ENCODE measurements at places on chromosomes 1 and 21.
A peak's percentile ranks its signal among the peaks of the same experiment; 100 is the strongest.

DNA sequence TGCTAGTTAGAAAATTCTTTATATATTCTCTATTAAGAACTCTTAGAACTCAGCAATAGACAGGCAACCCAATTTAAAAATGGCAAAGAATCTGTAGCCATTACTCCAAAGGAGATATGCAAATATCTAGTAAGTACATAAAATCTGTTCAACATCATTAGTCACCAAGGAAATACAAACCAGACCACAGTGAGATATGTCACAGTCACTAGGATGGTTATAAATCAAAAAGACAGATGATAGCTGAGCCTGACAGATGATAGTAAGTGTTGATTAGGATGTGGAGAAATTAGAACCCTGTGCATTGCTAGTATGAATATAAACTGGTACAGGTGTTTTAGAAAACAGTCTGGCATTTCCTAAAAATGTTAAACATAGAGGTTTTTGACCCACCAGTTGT is 26.6 kb downstream of the SRSF11 start:
- no peaks in the 10 kb centered on the region for H3K27me3 ChIP-seq
- DNase-seq, result no peak
- H3K4me3 ChIP-seq, result no peak overlapping the region
- H3K4me1 ChIP-seq, result peaks cover 22% of the 10 kb centered on the region
- H3K27ac ChIP-seq, result peak overlapping the region; percentile 28

DNA sequence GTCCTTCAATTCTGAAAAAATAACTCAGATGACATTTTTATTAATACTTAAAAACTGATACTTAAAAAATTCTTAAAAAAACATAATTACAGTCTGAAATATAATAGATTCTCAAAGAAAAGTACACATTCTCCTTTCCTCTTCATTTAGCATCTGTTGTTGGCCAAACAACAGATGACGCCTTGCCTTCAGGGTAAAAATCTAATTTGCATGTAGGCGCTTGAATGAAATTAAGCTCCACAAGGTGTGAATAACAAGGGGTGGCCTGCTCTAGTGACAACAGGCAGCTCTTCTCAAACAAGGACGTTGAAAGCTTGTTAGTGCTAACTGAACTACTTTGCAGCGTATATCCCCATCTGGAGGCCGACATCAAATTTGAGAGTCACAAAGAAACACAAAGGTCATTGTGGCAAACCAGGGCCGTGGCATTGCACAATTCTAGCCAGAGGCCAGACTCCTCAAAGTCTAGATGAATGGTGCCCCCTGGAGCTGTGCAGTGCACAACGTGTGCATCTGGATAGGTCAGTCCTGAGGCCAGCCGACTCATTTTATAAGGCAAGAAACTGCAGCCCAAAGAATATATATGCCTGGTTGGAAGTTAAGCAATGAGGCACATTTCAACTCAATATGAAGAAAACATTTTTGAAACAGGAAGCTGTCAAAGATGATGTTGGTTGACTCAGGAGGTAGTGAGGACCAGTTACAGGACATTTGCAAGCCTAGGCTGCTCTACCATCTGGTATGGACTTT is 459.2 kb upstream of the RUNX1 start:
- no peak for DNase-seq
- H3K4me1 ChIP-seq, result peaks cover 45% of the 10 kb centered on the region
- no peaks in the 10 kb centered on the region for H3K27me3 ChIP-seq
- no peak overlapping the region for H3K4me3 ChIP-seq

GRCh38 chr1:55478742-55479141 is 263.6 kb upstream of the USP24 start:
- H3K36me3 ChIP-seq, result no peaks in the 10 kb centered on the region
- no peaks in the 10 kb centered on the region for H3K4me1 ChIP-seq
- peaks cover 19% of the 10 kb centered on the region for H3K27me3 ChIP-seq
- H3K4me3 ChIP-seq, result no peak overlapping the region

DNA sequence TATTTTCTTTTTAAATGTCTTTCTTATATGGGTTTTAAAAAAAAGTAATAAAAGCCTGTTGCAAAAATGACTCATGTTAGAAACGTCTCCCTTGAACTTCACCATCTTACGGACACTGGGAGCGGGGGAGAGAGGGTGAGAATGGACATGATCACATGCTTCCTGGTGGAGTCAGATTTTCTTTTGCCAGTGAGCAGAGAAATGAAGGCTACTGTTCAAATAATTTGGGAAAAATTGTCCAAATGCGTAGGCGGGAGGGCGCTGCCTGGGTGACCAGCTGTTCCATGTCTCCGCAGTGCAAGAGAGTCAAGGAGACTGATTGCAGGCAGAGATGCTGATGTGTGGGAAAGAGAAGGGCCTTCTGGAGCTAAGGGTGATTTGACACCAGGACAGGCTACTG is 23.1 kb downstream of the EIF2D start:
- peak overlapping the region; percentile 96 for H3K27ac ChIP-seq
- no peaks in the 10 kb centered on the region for H3K27me3 ChIP-seq
- no peak for DNase-seq
- H3K36me3 ChIP-seq, result peaks cover 79% of the 10 kb centered on the region
- H3K4me1 ChIP-seq, result peaks cover 80% of the 10 kb centered on the region
